HFFc6 (cell line): ENCODE measurements at places on chromosomes 6 and 20. TPM values are rescaled to one million over a fixed set of nuclear protein-coding genes. Genes with fewer than 3 reads are reported as not detected.
A peak's percentile ranks its signal among the peaks of the same experiment; 100 is the strongest.

Gene HLA-DMA
- total RNA-seq = 2.3 to 2.5 TPM (median 2.3 TPM) in 3 replicates

- DNase-seq = peak; percentile 72
These were observed at the start of gene TBC1D20 for GRCh38 chr20:462199-462991. Gene TBC1D20, minus strand, starts transcription at chr20:462533. Its CDS starts 128 bp downstream, at chr20:462405.

DNA sequence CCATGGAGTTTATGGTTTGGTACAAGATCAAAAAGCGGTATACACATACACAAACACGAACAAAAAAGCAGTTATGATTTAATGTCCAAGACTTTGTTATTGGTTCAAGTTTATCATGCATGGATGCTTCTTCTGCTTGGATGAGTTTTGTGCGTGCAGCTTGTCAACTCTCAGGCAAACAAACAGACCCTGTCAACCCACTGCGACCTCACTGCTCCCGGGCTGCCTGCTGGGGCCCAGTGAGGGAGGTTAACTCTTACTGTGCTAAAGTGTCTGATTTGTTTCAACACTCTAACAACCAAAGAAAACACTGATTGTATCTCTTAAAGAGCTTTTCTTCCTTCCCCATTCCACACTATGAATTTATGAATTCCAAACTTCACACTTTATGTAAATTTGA lies 26.8 kb upstream of the DDR1 start:
- no peak for DNase-seq

GRCh38 chr20:61949363-61949713 lies 116.3 kb downstream of the TAF4 start:
- no peak for DNase-seq

DNA sequence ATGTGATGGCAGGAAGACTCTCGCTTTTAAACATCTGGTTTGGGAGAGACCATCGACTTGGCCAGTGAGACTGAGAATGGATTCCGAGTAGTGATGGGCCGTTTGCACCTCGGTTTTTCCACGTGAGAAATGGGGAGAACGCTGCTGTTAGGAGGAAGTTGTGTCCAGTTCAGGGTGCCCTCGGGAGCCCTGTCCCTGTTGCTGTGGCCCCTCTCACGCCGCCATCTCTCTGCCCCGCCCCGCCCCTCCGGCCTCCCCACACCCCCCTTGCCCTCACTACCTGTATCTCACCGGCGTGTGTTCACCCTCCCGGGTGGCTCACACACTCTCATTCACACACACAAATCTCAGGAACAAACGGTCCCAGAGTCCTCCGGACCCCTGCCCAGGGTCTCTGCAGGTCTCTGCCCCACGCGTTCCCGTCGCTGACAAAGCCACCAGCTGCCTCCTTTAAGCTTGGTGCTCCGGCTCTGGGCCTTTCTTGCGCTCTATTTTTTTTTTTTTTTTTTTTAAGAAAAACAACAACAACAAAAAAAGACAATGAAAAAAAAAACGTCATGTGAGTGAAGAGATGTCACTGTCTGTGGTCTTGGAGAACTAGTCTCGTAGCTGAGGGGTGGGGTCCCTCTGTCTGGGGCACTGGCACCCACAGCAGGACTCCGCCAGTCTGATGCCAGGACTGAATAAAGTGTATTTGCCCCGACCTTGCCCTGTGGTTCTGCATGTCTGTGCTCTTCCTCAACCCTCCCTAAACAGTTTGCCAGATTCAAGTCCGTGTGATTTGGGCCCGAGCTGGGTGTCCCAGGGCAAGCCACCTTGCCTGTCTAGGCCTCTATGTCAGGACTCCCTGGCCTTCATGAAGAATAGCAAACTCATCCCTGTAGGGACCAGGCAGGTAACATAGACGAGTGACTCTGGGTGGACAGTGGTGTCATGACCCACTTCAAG lies 2.9 kb downstream of the SOX12 start:
- DNase-seq = no peak

DNA sequence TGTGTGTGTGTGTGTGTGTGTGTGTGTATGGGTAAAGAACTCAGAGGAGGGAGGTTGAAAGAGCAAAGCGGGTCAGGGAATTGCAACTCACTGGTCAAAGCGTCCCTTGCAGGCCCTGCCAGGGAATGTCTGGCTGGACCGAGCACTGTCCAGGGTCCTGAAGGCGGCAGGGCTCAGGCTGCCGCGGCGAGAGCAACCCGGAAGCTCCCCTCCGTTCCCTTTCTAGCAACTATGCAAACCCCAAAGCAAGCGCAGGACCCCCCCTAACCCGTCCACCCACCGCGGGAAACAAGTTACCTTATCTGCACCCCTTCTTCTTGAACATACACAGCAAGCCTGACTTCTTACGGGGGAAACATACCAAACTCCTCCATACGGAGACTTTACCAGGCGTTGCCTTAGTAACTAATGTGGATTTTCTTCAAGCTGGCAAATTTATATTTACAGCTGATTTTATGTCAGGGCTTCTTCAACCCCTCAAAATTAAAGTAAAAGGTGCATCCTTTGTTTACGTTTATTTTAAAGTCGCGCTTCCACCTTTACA lies 538 bp upstream of the GRM1 start:
- peak; percentile 15 for DNase-seq

GRCh38 chr6:45415788-45416518 lies 38.2 kb upstream of the SUPT3H start:
- no peak for DNase-seq
